ENCODE measurements at places on chromosomes 16 and 17.
A peak's percentile ranks its signal among the peaks of the same experiment; 100 is the strongest.

DNA sequence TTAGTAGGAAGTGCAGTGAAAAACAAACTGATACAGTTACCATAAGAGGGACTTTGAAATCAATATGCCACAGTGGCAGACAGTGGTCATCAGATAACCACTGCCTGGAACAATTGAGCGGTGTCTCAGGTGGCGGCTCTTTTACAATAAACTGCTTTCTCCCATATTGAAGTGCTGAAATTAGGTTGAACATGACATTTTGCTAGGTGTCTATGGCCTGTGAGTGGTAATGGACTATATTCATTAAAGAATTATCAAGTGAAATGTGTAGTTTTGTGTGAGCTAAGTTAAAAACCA lies 214.7 kb downstream of the RPTOR start:
- no peak for DNase-seq

- DNase-seq: no peak
These were observed 23.9 kb upstream of the TOM1L1 start for GRCh38 chr17:54876656-54877195.

DNA sequence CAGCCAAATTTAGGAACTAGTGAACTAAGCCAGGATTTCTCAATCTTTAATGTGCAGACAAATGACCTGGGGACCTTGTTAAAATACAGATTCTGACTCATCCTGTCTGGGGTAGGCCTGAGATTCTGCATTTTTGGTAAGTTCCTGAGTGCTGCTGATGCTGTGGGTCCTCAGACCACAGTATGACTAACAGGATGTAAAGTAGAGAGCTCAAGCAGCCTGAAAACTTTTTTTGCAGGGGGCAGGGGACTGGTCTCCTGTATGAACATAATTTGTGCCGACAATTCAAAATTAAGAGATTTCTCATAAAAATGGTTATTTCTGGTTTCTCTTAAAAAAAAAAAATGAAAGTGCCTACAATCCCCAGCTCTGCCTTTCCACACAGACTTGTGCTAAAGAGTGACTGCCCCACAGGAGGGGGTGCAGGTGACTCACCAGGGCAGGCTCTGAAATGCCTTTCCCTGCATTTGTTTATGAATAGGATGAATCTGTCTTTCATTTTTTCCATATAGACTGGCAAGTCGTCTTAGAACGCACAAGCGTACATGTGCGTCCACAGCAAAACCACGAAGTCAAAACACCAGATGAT lies 271.5 kb downstream of the PHKB start:
- DNase-seq: no peak

- DNase-seq: no peak
These were observed 157.7 kb upstream of the RPL38 start for GRCh38 chr17:74045608-74046280.

- no peak for DNase-seq
These were observed 22.8 kb downstream of the NUP85 start for GRCh38 chr17:75228305-75228704.

GRCh38 chr16:10969615-10970014 lies 25.3 kb downstream of the CLEC16A start:
- DNase-seq: no peak

DNA sequence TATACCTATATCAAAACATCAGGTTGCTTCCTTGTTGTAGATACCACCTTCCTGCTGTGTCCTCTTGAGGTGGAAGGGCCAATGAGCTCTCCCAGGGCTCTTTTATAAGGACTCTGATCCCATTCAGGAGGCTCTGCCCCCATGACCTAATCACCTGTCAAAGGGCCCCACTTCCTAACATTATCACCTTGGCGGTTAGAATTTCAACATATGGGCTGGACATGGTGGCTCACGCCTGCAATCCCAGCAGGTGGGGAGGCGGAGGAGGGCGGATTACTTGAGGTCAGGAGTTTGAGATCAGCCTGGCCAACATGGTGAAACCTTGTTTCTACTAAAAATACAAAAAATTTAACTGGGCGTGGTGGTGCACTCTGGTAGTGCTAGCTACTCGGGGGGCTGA lies 86.4 kb downstream of the HAPSTR1 start:
- DNase-seq: no peak

GRCh38 chr17:75872434-75873351 lies 5.7 kb downstream of the TRIM47 start:
- peak; percentile 72 for DNase-seq

Data from CD4-positive, alpha-beta T cell treated with Interleukin-15 for 1 hour (primary cell).